ENCODE measurements at places on chromosomes 16 and 17.

- DNase-seq, result no peak
Observed at GRCh38 chr17:6560496-6560895, 4.1 kb upstream of the PITPNM3 start.

DNA sequence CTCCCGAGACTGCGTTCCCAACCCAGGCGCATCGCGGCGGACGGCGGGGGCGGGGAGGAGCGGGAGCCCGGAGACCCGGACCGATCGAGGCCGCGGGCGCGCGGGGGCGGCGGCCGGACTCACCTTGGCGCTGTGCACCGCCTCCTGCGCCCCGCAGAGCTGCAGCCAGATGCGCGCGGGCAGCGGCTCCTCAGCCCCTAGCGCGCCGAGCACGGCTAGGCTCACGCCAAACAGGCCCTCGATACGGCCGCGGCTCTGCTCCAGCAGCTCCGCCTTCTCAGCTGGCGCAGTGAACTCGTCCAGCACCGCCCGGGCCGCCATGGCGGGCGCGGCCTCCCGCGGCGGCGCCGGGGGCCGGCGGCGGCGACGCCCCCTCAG, 339 bp downstream of the N4BP1 start:
- peak; percentile 70 for DNase-seq

DNA sequence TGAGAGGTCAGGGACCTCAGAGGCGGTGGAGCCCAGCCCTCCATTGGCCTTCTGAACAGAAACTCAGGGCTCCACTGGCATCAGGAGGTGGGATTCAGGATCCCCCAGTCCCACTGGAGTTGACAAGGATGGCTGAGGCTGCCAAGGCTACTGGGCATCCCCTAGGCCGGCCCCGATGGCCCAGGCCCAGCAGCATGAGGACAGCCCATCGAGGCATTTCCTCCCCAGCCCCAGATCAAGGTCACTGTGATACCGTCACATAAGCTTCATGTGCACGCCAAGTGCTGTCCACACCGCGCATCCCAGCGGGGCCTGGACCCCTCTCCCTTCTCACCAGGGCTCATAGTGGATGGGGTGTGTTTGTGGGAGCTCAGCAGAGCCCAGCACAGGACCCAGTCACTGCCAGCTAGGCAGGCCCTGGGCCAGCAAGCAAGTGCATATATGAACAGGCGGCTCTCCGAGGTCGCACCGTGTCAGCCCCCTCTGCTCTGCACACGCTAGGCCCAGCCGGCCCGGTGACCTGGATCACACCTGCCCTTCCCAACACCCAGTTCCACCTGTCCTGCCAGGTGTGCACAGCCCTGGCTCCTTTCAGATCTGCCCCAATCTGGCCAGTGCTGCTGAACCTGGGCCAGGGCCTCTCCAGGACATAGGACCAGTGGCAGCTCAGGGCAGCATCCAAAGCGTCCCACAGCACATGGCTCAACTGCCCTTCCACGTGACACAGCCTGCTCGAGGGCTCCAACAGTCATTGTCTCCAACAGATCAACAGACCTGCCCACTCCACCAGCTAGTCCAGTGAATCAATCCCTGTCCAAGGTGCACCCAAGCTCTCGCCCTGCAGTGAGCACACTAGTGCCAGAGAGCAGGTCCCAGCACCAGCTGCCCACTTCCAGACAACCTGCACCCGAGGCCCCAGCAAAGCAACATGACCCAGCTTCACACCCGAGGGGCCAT, 32.8 kb upstream of the RASD1 start:
- no peak for DNase-seq

DNA sequence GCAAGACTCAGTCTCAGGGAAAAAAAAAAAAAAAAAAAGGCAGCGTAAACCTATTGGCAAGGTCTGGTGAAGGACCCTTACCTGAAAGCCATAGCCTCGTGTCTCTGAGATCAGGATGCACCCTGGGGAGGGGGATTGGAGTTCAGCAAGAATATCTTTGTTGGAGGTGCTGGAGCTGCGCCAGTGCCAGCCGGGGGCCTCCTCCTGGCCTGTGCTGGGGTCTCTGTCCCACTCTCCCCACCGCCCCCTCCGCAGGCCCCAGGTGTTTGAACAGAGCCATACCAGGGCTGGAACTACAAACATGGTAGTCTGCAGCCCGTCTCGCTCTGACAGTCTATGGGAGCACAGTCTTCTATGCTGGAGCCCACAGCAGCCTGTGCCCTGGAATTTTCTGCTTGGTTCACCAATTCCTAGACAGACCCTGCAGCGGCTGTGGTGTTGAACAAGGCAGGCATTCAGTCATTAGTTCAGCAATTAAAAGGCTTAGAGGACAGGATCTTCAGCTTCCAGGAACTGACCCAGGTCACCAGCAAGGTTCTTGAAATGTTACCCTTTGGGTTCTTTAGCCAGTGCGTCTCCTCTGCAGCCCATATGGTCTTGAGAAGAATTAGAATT, 42.2 kb upstream of the KIFC3 start:
- no peak for DNase-seq

- no peak for DNase-seq
Observed at GRCh38 chr17:75512926-75513640, 2.3 kb downstream of the CASKIN2 start.

DNA sequence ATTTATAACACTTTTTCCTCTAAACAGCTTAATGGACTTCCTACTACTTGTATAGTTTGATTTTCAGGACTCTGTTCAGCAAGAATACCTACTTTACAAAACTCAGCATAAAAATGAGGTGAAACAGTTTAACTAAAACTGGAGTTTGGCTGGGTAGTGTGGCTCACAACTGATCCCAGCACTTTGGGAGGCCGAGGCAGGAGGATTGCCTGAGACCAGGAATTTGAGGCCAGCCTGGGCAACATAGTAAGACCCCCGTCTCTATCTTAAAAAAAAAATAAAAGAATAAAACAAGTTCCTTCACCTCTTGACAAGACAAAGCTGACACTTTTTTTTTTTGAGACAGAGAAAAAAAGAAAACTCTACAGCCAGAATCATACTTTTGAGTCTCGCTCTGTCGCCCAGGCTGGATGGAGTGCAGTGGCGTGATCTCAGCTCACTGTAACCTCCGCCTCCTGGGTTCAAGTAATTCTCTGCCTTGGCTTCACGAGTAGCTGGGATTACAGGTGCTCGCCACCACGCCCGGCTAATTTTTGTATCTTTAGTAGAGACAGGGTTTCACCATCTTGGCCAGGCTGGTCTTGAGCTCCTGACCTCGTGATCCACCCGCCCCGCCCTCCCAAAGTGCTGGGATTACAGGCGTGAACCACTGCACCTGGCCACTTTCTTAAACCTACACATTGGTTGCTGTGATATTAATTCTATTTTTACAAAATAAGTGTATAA, 2.6 kb downstream of the PDF start:
- no peak for DNase-seq
